ENCODE measurements at places on chromosomes 1 and 21.

- no peak for DNase-seq
Measured at GRCh38 chr1:236147521-236148469, 5.5 kb downstream of the GPR137B start.

DNA sequence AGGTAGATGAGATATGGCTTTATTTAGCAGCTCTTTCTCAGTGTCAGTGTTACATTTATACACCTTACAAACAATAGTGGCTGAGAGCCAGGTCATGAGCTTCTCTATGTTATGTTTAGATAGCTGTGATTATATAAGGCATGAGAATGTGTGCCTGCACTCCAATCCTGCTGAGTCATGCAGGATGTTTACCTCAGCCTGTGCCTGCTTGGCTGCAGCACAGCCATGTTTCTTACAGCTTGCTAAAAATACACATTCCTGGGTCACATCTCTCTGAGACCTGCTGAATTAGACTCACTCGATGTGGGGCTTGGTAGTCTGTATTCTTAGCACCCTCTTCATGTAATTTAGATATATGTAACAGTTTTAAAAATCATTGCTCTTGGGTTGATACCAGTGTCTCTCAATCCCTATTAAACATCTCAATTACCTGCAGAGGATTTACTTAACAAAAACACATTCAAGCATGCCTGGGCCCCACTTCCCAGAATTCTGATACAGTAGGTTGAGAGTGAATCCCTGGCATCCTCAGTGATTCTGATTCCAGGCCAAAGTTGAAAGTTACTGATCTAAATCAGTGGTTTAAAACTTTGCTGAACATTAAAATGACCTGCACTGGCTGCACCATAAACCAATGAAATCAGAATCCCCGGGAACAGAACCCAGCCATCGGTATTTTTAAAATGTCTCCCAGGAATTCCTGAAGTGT is 107.5 kb downstream of the GDAP2 start:
- peak; percentile 27 for DNase-seq

GRCh38 chr1:2468041-2468472 is 8.0 kb upstream of the PLCH2 start:
- peak; percentile 77 for DNase-seq

GRCh38 chr1:11788549-11789053 is 17.2 kb downstream of the MTHFR start:
- DNase-seq, result no peak

DNA sequence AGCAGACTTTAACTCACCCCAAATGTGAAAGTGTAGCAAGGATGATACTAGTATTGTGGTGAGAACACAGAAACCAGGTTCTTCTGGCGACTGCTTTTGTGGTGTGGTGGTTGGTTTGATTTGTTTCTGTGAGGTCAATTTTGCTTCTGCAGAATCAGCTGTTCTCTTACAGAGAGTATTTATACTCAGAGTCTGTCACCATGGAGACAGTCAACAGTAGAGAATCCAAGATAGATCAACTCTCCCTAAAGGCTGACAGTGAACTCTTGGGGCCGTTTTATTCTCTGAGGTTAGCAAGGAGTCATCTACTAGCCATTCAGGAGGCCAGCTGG is at the start of gene CFAP107:
TSS of gene CFAP107 (plus strand) at position 209 of the 332 bp plus-strand sequence. CDS start 231 bp downstream, outside the sequence.
- peak; percentile 86 for DNase-seq

DNA sequence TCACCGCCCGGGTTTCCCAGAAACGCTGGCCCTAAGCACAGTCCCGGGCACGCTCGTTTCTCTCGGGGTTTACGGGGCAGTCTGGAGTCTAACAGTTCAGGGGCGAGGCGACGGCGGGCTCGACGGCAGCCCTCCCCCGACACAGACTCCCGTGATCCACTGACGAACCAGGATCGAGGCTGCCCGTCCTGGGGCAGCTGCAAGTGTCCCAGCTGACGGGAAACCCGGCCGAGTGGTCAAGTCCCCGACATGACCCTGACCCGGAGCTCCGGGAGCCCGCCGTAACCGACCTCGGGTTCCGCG is 494 bp downstream of the UBE2J2 start:
- DNase-seq, result no peak

DNA sequence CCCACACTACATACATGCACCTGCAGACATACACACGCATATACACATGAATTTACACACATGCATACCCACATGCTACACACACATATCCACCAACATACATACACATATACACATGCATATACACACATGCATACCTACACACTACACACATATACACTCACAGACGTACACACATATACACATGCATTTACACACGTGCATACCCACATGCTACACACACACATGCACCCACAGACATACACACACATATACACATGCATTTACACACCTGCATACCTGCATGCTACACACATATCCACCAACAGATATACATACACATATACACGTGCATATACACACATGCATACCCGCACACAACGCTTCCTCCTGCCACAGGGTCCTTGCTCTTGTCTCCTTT is 61.2 kb upstream of the SLC25A33 start:
- DNase-seq, result no peak

GRCh38 chr1:222195857-222196256 is 352.0 kb downstream of the HHIPL2 start:
- DNase-seq, result no peak

DNA sequence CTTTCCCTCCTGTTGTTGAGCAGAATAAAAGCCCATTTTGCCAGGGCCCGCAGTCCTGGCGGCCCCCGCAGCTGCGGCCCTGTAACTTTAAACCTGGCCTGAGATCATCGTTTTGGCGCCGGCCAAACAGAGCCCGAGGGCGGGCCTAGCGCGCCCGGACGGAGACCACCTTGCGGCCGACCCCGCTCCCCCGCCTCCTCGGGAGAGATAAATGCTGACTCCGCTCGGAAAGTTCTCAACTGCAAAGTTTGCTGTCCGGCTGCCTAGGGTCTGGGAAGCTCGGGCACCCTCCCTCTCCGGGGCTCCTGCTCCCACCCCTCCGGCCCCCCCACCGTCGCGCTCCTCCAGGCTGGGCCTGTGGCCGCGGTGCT is at the start of gene PDPN:
TSS of gene PDPN (plus strand) at position 238 of the 371 bp plus-strand sequence. CDS start 202 bp downstream, outside the sequence.
- no peak for DNase-seq

DNA sequence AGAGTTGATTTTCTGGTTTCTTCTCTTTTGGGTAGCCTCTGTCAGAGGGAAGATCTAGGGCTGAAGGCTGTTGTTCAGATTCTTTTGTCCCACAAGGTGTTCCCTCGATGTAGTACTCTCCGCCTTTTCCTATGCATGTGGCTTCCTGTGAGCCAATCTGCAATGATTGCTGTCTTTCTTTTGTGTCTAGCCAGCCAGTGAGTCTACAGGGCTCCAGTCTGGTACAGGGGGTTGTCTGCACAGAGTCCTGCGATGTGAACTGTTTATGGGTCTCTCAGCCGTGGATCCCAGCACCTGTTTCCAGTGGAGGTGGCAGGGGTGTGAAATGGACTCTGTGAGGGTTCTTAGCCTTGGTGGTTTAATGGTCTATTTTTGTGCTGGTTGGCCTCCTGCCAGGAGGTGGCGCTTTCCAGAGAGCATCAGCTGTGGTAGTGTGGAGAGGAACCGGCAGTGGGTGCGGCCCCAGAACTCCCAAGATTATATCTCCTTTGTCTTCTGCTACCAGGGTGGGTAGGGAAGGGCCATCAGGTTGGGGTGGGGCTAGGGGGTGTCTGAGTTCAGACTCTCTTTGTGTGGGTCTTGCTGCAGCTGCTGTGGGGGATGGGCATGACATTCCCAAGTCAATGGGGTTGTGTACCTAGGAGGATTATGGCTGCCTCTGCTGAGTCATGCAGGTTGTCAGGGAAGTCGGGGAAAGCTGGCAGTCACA is 81.3 kb upstream of the C21orf91 start:
- DNase-seq, result no peak

DNA sequence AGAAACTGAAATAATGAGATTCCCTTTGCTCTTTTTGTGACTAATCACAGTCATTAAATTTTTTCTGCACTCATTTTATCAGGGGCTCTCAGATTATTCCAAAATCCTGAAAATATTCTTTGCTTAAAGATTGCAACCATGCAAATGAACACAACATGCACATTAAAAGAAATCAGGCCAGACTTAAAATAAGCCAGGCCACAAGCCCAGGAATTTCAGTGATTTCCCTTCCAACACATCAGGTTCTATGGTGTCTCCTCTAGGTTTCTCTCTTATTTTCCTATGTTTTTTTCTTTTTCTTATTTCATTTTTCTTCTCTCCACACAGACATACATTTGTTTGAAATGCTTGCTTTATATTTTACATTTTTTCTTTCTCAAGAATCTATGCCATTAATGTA is 65.3 kb downstream of the NIBAN1 start:
- DNase-seq, result no peak

GRCh38 chr21:16587681-16588375 is 858.0 kb downstream of the USP25 start:
- DNase-seq, result no peak

GRCh38 chr1:79193211-79194079 is 186.9 kb upstream of the ADGRL4 start:
- peak; percentile 77 for DNase-seq

- DNase-seq, result no peak
Measured at GRCh38 chr1:68151690-68152089, 80.6 kb downstream of the WLS start.

DNA sequence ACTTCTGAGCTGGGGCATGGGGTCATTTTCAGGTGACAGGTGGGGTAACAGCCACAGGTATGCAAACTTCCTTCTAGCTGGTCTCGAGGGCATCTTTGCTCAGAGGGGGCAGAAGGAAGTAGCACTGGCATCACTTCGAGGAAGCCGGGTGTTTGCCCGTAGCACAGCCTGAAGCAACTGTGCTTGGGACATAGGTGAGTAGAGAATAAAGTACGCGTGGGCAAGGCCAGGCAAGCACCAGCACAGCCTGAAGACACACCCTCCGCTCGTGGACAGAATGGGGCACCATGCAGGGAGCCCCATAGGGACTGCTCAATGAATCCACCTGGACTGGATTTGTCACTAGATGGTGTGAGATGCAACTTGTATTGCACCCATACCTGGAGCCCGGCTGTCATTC is 167.1 kb downstream of the KCNJ6 start:
- no peak for DNase-seq

DNA sequence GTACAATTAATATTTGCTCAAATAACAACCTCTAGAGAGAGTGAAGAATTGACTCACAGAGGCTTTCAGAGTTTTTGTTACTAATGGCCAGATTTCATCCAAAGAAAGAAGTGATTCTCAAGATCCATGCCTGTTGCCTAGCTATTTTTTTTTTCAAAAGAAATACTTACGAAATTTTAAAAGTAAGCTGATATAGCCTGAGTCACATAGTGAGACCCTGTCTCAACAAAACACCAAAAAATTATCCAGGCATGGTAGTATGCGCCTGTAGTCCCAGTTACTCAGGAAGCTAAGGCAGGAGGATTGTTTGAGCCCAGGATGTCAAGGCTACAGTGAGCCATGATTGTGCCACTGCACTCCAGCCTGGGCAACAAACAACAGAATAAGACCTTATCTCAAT is 14.6 kb downstream of the PALMD start:
- DNase-seq, result no peak

GRCh38 chr1:54120698-54121481 is 31.9 kb downstream of the CDCP2 start:
- DNase-seq, result no peak

GRCh38 chr1:229508823-229509337 is 739 bp upstream of the NUP133 start:
- DNase-seq, result no peak

DNA sequence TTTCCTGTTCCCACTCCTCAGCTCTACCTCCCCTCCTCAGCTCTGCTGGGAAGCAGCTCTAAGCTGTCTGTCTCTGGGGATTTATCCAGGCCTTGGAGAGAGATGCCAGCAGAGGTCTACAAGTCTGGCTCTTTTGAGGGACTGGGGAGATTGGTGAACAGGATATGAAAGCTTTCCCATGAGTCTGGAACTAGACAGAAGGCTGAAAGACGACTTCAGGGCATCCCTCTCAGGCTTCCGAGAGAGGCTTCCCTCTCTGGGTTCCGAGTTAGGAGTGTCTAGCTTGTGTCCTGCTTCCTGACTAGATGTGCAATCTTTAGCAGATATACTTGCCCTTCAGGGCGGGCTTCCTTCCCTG is 733 bp downstream of the TMEM35B start:
- DNase-seq, result peak; percentile 15

- no peak for DNase-seq
Measured at GRCh38 chr1:58619286-58620054, 42.4 kb upstream of the TACSTD2 start.

DNA sequence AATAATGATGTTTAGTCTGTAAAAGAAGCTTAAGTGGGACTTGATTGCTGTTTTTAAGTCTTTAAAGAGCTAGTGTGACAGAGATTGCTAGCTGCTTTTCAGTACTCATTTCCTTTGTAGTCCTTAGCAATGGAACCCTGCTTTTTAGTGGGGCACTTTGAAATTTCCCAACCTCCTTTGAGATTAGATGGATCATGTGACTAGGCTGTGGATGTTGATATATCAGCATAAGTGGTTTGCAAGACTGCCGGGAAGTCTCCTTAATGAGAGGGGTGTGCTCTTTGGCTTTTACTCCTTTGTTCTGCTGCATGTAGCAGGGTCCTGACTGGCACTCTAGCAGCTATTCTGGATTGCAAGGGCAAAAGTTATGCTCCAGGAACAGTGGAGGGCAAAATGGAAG is 11.2 kb upstream of the RCOR3 start:
- no peak for DNase-seq

- DNase-seq, result peak; percentile 82
Measured at GRCh38 chr21:37208056-37208721, 58.9 kb downstream of the VPS26C start.

GRCh38 chr1:178702146-178702545 is 22.9 kb upstream of the RALGPS2 start:
- DNase-seq, result no peak

- no peak for DNase-seq
Measured at GRCh38 chr21:45521241-45521640, 21.0 kb downstream of the SLC19A1 start.

- no peak for DNase-seq
Measured at GRCh38 chr1:29832936-29833335, 596.6 kb downstream of the PTPRU start.

- DNase-seq, result no peak
Measured at GRCh38 chr1:205497351-205497750, 7.1 kb upstream of the CDK18 start.

DNA sequence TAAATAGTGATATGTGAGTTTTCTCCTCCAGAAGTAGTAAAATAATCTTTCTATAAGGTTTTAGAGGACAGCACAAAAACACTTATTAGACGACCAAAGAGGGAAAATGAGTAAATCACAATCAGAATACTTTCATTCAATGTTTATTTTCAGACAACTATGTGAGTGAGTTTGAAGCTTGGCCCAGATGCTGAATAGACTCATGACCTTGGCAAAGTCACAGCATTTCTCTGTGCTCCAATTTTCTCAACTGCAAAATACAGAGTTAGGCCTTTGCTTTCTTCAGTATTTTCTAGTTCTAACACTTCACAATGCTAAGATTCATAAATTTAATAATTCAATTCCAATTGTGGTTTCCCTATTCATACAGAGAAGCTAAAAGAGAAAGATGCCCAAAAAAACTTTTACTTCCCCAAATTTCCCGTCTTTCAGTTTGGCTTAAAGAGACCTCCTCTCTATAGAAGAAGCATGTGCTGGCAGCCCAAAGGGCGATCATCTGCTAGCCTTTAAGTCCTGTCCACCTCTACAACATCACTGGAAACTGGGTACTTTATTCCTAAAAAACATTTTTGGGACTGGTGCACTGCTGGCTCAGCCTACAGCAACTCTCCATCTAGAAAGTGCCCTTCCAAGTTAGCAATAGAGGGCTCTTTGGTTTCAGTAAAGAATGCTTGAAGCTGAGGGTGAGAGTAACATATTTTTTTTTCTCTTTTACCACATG is 116.8 kb upstream of the GORAB start:
- DNase-seq, result peak; percentile 50

Measured in RPMI8226 (cell line).